ENCODE measurements at places on chromosomes 2 and 18.
A peak's percentile ranks its signal among the peaks of the same experiment; 100 is the strongest.

DNA sequence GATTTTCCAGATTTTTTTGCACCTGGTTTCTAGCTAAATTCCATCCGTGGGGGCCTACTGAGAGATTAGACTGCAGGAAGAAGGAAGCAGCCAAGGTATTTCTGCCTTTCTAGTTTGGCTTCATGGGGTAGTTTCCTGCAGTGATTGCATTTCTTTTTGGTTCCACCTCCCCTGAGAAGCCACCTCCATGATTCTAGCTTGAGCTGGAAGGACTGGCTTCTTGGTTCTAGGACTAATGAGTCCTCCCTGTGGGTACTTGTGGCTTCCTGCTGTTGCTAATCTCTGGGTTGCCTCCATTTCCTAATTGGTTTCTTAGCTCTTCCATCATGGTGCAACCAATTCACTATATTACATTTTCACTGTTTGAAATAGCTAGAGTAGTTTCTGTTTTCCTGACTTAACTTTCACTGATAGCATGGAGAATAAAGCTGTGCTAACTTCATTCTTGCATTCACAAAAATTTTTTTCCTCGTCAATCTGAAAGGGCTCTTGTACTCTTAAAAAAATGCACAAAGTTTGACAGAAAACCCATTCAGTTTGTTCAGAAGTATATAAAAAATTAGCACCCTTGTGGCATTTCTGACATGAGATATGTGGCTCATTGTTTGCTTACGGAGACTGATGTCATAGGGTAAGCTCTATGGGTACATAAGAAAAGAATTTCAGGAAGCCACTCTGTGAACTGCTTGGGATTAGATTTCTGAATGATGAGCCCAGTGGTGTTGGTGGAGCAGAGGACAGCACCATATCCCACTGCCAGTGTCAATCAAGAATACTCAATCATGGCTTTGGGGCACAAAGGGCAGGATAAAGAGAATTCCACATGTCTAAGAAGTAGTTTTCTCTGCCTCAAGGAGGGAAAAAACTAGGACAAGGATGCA is 242.8 kb upstream of the RBMS1 start:
- DNase-seq: no peak

DNA sequence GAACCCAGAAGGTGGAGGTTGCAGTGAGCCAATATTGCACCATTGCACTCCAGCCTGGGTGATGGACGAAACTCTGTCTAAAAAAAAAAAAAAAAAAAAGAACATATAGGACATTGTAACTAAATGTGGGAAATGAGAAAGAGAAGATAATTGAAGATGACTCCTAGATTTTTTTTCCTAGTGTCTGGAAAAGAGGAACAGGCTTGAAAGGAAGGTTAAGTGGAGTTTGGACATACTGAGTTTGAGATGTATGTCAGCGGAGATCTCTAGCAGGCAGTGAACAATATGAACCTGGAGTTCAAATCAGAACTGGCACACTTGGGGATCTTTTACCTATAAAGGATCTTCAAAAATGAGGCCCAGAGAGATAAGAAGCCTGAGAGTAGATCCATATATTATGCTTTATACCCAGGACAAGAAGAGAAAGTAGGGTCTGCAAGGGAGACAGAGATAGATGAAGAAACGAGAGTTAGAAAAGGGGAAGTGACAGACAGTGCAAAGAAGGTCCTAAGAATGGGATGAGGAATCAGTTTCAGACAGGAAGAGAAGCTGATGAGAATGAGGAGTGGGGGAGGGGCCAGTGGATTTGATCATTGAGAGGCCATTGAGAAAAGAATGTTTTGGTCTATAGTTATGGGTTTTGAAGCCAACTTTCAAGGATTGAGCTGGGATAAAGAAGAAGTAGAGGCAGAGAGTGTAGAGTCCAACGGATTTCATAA is 46.9 kb upstream of the CD28 start:
- no peak for DNase-seq

DNA sequence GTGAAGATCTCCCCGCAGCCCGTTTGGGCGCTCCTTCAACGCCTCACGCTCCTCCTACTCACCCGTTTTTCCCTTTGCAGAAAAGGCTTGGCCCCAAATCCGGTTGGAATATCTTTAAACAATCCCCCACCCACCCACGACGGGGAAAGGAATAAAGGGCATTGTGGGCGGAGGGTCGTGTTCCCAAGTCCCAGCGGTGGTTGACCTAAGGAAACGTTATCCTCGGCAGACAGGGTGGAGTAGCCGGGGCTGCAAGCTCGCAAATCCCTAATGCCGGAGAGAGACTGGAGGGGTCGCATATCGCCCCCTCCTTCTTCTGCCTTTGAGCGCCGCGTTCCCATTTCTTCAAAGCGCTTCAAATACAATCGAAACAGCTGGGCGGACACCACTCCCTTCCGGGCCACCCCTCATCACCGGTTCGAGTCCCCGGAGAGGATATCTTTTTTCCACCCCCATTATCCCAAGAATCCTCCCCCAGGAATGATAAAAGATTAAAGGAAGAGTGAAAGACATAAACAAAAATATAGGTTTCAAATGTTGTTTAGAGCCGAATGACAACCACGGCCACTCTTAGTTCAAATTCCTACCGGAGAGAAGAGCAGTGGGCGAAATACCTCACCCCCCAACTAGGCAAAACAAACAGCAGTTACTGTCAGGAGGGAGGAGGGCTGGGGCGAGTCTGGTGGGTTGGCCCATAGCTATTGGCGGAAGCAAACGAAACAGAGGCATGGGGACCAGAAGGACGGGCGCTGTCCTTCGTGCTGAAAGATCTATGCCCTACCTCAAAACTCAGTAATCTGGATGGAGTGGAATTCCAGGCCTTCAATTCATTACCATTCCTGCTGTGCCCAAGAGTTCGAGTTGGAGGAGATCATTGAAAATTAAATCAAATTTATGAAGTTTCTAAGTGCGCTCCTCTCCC is 2.8 kb upstream of the GAD1 start:
- no peak for DNase-seq

DNA sequence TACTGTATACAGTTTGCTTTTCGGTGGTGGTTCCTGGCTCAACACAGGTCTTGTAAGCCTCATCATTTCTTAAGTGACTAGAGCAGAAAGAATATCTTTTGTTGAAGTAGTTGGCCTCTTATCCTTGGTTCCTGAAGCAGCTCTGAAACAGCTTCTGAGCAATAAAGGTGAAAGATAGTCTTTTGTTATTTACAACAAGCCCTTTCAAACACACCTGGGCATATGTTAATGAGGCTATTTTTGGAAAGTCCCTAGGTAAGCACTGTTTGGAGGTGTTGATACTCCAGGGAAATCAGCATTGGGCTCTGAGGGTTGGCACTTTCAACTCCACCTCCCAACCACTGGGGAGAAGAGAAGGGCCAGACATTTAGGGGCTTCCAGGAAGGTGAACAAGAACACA is 211.0 kb downstream of the MCFD2 start:
- no peak for DNase-seq

DNA sequence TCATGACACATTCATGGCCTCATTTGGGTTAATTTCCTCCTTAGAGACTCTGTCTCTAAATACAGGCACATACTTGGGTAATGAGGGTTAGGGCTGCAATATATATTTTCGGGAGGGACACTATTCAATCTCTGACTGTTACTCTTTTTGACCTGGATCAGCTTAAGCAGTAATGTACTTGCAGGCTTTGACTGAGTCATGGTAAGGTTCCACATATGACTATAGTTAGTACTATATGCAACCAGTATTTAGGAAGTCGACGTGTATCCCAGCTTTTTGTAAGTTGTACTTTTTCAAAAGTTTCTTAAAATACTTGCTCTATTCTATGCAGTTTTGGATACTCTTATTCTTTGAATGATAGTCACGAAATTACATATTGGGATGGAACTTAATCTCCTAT is 37.2 kb upstream of the CDH19 start:
- no peak for DNase-seq

- no peak for DNase-seq
Measured at GRCh38 chr2:79000008-79000576, 25.4 kb upstream of the REG3G start.

DNA sequence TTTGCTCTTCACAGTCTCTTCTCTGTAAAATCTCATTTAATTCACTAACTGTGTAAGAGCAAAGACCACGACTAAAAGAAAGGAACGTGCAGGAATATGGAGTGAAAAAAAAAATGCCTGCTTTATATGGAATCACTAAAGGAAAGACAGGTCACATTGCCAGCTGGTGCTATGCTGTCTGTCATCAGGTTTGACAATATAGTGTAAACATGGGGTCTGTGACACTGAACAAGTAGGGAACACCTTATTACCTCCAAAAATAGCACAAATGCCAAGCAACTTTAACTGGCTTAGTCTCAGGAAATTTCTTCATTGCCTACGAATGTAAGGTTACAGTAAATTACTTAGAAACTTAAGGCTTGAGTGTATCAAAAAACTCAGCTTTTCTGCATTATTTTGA is 364.5 kb upstream of the LINC00305 start:
- no peak for DNase-seq

GRCh38 chr2:56102866-56103265 is 80.9 kb upstream of the CCDC85A start:
- DNase-seq: no peak

- no peak for DNase-seq
Measured at GRCh38 chr2:135931776-135932443, 53.5 kb downstream of the DARS1 start.

DNA sequence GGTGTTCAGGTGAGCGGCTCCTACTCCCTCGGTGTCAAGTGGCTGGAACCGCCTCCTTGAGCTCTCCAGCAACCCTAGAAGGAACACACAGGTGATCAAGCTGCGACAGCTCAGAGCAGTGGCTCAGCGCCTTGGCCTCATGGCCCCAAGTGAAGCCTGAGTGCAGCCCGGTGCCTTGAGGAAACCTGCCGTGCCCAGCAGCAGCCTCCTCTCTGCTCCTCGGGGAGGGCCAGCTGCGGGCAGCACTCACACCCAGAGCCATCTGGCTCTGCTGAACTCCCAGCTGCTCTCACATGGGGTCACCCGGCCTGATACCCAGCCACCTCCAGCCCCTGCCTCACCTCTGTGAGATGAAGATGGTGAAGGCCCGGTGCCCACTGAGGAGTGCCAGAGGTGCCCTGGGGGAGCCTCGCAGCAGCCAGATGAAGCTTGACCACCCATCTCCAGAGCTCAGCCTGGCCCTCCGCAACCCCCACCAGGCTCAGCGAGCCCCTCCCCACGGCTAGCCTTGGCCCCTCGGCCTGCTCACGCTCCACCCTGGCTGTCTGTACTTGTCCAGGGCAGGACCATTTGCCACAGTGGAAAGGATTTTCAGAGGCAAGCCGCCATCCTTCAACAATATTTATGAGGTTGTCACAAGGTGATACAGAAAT is 70.6 kb upstream of the RAB6C start:
- no peak for DNase-seq

GRCh38 chr2:9654452-9655100 is 23.8 kb upstream of the YWHAQ start:
- no peak for DNase-seq

- no peak for DNase-seq
Measured at GRCh38 chr18:40670668-40671375, 1284.2 kb upstream of the PIK3C3 start.

DNA sequence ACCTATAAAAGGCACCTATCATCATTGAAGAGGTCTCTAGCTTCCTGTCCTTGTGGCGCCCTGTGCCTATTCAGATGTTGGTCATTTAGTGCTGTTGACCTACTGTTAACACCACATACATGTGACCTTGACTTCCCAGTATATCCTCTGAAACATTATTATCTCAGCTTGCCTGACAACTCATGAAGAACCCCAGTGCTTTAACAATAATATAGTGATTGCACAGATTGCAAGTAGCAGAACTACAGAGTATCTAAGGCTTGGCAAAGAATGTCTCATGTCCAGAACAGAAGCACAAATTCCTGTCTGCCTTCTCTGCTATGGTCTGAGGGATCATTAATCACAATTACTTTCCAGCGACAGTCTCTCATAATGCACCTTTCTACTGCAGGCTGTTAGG is 165.3 kb downstream of the LCLAT1 start:
- DNase-seq: no peak

DNA sequence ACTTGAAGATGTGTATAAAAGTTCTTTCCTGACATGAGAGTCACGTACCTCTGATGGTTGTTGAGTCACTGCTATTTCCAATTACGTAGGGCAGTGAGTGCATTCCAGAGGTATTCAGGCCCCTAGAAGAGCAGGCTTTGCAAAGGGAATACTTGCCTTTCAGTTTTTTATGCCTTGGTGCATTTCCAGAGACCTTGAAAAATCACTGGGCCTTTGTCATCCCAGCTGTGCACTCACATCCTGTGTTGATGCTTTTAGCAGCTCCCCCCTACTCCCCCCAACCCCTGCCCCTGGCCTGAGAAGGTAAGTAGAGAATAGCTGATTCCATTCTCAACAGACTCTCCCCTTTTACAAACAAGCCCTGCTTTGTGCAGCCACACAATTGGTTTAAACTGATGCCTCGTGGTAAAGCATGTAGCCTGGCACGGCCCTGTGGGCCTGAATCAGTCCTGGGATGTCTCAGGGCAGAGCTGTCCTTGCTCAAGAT is 174.2 kb downstream of the PRPF40A start:
- DNase-seq: no peak

- no peak for DNase-seq
Measured at GRCh38 chr18:11591957-11592356, 17.4 kb upstream of the SLC35G4 start.

DNA sequence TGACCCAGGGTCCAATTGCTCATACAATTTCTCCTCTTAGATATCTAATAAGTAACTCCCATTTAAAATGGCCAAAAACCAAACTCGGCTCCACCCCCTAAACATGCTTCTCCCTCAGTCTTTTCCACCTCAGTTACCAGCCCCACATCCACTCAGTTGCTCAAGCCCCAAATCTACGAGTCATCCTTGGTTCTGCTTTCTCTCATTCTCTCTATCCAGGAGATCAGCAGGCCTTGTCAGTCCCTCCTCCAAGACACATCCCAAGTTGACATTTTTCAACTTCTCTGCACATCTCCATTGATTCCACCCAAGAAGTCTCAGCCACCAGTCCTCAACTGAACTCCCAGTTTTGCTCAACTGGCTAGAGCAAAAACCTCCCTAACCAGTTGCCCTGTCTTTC is 40.5 kb upstream of the RTN4 start:
- DNase-seq: no peak

DNA sequence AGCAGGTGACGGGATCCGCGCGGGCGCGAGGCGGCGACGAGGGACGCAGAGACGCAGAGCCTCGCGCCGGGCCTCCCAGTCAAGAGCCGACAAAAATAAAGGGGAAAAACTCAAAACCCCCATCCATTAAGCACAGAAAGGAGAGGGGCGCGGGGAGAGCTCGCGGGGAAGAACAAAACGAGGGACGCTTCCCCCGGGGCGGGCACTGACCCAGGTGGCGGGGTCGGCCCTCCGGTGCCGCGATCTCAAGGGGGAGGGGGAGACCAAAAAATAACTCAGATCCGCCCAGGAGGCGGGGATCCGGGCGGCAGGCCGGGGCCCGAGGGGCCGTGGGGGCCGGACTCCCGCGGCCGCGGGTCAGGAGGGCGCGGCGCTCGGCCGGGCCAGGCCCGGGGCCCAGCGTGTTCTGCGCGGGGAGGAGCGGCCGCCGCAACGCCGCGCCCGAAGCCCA is 597 bp downstream of the RNF103 start:
- DNase-seq: peak; percentile 93

DNA sequence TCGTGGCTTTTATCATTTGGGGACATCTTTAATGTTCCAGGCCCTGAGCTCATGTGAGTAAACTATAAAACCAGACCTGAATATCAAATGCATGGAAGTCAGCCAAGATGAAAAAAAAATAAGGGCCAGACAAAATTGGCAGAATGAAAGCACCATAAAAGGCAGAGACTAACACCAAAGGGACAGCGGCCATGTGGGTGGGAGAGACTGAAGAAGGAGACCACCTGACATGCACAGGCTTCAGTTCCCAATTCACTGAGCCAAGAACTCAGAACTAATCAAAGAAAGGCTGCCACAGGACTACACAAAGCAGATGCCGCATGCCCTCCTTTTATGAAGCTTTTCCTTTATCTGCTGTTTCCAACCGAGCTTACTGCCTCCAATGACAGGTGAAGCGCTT is 267.1 kb downstream of the RAD51AP2 start:
- DNase-seq: no peak

Data from spleen (tissue), 13 donors.